Calu3 (cell line): ENCODE measurements at places on chromosomes 7 and 10. TPM values are rescaled to one million over a fixed set of nuclear protein-coding genes. Genes with fewer than 3 reads are reported as not detected.

DNA sequence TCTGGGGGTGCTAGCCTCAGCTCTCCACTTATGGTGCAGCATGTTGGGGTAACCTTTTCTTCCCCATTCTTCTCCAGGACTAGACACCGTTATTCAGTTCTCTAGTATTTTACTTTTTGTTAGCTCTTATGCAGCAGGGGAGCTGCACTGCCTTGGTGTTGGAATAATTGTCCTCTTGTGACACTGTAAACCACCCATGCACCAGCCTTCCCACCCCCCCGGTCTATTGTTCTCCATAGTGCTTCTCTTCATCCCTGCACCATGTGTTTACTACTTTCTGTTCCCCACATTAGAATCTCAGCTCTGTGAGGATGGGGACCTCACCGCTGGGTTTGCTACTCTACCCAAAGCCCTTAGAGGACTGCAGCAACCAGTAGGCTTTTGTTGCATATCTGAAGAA is 230.7 kb downstream of the RPS24 start:
- H3K27ac ChIP-seq, result no peak overlapping the region
- no peak overlapping the region for H3K4me3 ChIP-seq
- H3K4me1 ChIP-seq, result no peaks in the 10 kb centered on the region
- DNase-seq, result no peak

- H3K27ac ChIP-seq, result no peak overlapping the region
- no peaks in the 10 kb centered on the region for H3K27me3 ChIP-seq
- H3K36me3 ChIP-seq, result no peaks in the 10 kb centered on the region
- no peaks in the 10 kb centered on the region for H3K4me1 ChIP-seq
- no peak for DNase-seq
- H3K4me3 ChIP-seq, result no peak overlapping the region
Measured at GRCh38 chr7:84971360-84971759, 215.5 kb downstream of the SEMA3D start.

- H3K36me3 ChIP-seq, result peaks cover 27% of the 10 kb centered on the region
- H3K27me3 ChIP-seq, result no peaks in the 10 kb centered on the region
- H3K4me1 ChIP-seq, result peaks cover 21% of the 10 kb centered on the region
- DNase-seq, result peak; percentile 75
- H3K4me3 ChIP-seq, result peak overlapping the region; percentile 58
Measured at GRCh38 chr7:2109936-2110609, 122.7 kb downstream of the MAD1L1 start.

DNA sequence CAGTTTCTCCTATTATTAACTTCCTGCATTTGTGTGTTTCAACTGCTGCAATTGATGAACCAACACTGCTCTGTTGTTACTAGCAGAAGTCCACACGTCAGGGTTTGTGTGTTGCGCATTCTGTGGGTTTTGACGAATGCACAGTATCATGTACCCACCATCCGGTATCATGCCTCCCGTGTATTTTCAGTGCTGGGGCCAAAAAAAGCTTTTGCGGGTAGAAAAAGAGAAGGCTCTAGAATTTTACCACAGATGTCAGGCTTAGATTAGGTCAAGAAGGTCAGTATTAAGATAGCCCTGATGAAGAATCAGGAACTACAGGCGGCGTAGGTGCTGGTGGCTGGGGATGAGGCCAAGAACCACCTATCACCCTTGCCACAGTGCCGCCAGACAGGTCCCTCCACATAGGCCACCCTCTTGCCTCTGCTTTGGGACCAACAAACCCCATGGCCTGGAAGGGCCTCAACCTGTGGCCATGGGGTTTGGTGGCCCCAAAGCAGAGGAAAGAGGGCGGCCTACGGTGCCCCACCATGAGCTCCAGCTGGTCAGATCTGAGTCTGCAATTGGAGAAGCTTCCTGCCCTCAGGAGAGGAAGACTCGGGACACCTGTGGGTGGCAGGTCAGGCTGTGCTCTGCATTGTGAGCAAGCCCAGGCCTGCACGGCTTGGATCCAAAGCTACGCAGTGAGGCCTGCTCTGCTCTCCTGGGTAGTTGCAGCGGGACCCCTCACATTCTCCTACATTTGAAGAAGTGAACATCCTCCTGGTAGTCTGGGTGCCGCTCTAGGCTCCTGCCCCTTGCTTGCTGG is 71.9 kb downstream of the MKI67 start:
- H3K4me3 ChIP-seq, result no peak overlapping the region
- H3K4me1 ChIP-seq, result no peaks in the 10 kb centered on the region
- no peak overlapping the region for H3K27ac ChIP-seq
- DNase-seq, result no peak
- H3K36me3 ChIP-seq, result no peaks in the 10 kb centered on the region

DNA sequence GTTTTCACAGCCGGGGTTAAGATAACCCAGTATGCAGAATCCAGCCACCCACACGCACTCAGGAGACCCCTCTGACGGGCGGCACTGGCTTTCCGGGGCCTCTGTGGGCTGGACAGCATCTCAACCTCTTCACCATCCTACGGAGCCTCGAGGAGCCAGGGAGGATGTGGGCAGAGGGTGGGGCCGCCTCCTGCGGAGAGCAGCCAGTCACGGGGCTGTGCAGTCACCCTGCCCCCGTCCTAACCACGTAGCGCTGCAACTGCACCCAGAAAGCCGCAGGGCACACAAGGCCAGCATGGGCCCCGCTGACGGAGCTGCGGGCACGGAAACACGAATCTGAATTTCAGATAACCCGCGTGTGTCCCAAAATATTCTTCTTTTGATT is 270.3 kb downstream of the ELFN1 start:
- H3K4me3 ChIP-seq, result no peak overlapping the region
- no peak overlapping the region for H3K27ac ChIP-seq
- no peaks in the 10 kb centered on the region for H3K27me3 ChIP-seq
- H3K36me3 ChIP-seq, result no peaks in the 10 kb centered on the region

GRCh38 chr7:24475166-24475961 is 97.9 kb upstream of the PALS2 start:
- H3K27ac ChIP-seq, result no peak overlapping the region
- H3K36me3 ChIP-seq, result no peaks in the 10 kb centered on the region
- peaks cover 14% of the 10 kb centered on the region for H3K4me1 ChIP-seq
- no peak for DNase-seq
- H3K27me3 ChIP-seq, result no peaks in the 10 kb centered on the region
- H3K4me3 ChIP-seq, result no peak overlapping the region

SSBP1 gene
- 162 and 164 TPM in 2 replicates for total RNA-seq

MRLN gene
- total RNA-seq, result not detected in 2 replicates

PLCE1 gene
- total RNA-seq, result 1.8 and 3.2 TPM in 2 replicates
